ENCODE measurements at places on chromosomes 12 and 14.

DNA sequence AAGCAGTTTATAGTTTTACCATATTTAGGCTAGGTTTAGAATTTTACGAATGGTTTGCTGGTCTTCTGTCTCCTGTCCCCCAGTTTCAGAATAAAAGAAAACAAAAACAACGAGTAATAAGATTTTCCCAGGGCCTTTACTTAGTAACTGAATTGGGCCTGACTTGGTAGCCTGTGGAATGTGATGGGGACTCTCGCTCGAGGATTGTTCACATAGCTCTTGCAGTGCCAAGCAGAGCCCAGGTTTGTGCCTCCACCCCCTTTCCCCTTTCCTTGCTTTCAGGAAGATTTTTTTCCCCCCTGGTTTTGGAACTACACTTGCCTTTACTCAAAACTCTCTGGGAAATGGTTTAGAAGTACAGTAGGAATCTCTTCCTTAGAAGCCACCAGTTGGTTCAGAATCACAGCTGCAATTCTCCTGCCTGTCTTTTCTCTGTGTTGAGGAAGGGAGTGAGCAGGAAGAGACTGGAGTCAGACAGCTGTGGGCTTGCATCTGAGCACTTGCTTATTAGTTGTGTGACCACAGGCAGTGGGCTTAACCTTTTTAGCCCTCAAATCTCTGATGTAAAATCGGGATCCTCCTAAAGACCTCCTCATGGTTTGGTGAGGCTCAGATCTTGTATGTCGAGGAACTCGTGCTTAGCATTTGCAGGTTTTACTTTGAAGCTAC lies 501.2 kb downstream of the PCNX1 start:
- DNase-seq = no peak

GRCh38 chr12:57258977-57259970 lies 8.3 kb upstream of the STAC3 start:
- DNase-seq = no peak

- DNase-seq = no peak
These were observed 21.4 kb downstream of the KLRK1 start for GRCh38 chr12:10368206-10369171.

DNA sequence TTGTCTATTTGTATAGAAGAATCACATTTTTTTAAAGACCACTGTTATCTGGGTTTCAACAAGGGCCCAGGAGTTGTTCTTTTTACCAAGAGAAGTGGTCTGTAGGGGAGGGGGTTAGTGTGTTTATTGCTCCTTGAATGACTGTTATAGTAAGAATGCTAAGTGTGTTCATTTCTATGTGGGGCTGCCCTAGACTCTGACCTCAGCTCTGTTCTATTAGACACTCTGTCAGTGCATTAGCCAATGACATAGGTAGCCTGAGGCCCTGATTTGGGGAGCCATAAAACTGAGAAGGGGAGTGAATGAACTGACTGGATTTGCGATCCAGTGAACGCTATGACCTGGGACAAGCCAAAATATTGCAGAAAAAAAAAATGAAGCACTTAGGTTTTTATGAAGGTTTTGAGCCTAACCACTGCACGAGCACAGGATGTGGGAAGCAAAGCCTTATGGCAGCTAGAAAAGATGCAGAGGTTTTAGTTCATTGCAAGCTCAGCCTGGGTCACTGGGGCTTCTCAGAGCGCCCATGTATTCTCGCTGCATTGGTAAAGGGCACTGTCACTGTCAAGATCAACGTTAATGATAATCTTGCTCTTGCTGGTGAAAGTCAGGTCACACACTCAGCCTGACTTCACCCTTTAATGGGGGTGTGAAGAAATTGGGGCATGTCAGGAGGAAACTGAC lies 63.8 kb downstream of the PRKCH start:
- no peak for DNase-seq

DNA sequence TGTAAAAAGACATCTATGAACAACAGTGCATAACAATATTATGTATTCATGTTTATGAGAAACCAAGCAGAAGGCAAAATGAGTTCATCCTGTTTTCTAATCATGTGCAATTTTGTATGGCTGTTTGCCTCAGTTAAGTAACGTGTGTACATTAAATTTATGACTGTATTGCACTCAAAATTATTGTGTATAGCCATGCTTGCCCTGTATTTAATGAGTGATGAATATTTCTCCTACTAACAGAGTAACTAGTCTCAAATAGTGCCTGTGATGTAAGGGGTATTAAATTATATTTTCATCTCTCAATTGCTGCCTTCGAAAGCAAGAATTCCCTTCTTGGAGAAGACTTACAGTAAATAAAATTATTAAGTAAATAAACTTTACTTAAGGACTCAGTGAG lies 154.2 kb downstream of the NOVA1 start:
- DNase-seq = no peak
